KG1 (cell line): ENCODE measurements at places on chromosomes 11 and 22.

DNA sequence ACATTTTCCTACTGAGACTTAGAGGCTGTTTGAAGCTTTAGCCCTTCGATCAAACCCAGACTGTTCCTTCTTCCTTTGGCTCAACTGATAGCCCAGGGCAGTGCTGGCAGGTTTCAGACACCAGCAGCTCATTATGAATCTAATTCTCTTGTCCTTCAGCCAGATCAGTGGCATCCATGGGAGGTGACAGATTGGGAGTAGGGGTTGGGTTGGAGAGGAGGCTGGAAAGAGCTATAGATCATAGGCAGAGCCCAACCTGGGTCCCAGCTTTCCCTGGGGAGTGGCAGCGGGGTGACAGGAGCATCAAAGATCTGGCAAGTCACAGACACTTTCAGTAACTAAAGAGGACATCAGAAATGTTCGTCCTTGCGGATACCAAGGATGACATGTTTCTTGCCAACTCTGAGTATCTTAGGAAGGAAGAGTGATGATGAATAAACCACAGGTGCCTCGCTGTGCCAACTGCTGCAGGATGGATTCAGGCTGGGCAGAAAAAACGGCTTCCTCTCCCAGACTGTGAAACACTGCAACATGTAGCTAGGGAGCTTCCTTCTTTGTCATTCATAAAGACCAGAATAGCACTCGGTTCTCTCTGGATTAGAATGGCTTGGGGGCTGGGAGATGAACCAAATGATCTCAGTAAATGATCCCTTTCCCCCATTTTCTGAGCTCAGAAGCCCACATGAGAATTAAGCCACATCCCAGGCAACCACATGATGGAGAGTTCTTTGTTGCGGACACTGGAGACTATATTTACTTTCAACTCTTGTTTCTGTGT, 19.1 kb downstream of the ABCC8 start:
- DNase-seq, result no peak

- no peak for DNase-seq
These were observed 63.7 kb downstream of the PTPRJ start for GRCh38 chr11:48043991-48044512.

GRCh38 chr11:12179019-12179418, 68.6 kb downstream of the MICAL2 start:
- no peak for DNase-seq

- no peak for DNase-seq
These were observed 85.3 kb upstream of the GAL start for GRCh38 chr11:68598816-68599653.

DNA sequence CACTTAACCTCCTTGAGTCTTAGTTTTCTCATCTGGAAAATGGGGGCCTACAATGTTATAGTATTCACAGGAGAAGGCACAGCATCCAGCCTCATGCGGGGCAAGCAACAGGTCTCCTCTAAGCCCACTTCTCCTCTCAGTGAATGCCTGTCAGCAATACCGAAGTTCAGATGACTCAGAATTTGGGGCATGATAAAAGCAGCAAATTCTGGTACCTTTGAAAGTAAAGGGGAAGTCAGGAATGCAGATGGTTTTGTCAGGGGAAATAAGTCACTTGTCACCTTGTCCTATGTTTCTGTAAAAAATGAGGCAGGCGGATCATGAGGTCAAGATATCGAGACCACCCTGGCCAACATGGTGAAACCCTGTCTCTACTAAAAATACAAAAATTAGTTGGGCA, 350.2 kb downstream of the LARGE1 start:
- DNase-seq, result no peak

DNA sequence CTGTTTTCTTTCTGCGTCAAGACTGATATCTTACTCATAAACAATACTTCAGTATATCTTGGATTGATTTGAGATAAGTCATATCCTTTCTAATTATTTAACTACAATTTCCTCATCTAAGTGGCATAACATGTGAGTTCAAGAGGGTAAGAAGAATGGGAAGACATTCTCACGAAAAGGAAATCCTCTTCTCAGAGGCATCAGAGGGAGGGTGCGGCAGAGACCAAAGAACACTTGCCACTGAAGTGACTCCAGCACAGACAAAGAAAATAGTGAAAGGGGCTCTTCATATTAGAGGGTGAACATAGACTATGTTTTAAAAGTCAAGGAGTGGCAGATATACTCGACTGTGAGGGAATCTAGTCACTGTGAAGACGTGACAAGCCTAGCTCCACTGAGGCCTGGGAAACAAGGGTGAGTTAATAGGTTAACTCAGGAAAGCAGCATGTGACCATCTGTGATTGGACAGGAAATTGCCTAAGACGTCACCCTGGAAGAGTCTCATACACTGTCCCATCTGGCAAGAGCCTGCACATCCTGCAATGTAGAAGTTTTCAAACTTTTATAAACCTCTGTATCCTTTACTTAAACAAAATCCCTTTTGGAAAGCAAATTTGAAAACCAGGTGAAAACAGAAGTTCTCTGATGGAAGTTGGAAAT, 1.9 kb upstream of the MMP1 start:
- no peak for DNase-seq

- no peak for DNase-seq
These were observed 11.2 kb upstream of the MIAT start for GRCh38 chr22:26646158-26646557.

GRCh38 chr11:7635137-7635536, 38.2 kb downstream of the CYB5R2 start:
- DNase-seq, result no peak

DNA sequence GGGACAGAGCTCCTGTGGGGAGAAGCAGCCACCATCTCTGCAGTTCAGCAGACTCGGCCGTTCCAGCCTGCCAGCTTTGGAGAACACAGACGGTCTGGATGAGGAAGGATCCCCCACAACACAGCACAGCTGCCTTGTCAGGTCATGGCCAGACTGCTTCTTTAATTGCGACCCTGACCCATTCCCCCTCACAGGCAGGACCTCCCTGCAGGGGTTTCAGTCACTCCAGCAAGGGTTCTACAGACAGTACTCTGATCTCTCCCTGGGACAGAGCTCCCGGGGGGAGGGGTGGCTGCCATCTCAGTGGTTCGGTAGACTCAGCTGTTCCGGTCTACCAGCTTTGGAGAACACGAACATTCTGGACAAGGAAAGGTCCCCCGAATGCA, 173.5 kb downstream of the TTC28 start:
- no peak for DNase-seq

- no peak for DNase-seq
These were observed 96.2 kb downstream of the PDE2A start for GRCh38 chr11:72578051-72578450.

GRCh38 chr11:120068114-120068573, 69.8 kb downstream of the TRIM29 start:
- DNase-seq, result no peak

DNA sequence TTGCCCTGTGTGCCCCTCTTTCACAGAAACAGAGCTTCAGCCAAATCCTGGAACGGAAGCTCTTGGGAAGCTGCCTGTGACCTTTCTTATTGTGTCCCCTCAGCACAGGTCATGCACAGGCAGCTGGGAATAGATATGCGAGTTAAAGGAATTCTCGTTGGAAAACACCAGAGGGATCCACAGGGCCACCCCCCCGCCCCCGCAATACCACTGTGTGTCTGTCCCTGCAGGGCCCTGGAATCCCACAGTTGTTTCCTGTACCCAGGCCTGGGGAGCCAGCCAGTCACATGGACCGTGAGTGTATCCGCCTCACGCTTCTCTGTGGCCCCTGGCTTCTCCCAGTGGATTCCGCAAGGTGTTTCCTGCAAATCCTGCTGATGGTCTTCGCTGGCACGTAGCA, 29.0 kb downstream of the TIMP3 start:
- DNase-seq, result no peak

DNA sequence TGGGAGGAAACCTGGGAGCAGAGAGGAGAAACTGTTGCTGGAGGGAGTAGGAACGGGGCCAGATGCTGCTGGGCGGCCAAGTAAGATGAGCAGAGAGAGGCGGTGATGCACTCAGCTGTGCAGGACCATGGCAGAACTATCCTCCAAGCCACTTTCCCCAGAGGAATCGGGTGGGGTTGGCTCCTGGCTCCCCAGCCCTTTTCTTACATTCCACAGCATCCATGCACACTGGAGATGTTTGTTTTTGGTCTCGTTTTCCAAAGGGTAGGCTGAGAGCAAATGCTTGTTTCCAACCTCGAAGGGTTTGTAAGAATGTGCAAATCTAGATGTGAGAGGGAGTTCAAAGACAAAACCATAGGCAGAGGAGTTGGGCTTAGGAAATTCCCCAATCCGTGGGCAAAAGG, 73.2 kb downstream of the DBX1 start:
- no peak for DNase-seq

DNA sequence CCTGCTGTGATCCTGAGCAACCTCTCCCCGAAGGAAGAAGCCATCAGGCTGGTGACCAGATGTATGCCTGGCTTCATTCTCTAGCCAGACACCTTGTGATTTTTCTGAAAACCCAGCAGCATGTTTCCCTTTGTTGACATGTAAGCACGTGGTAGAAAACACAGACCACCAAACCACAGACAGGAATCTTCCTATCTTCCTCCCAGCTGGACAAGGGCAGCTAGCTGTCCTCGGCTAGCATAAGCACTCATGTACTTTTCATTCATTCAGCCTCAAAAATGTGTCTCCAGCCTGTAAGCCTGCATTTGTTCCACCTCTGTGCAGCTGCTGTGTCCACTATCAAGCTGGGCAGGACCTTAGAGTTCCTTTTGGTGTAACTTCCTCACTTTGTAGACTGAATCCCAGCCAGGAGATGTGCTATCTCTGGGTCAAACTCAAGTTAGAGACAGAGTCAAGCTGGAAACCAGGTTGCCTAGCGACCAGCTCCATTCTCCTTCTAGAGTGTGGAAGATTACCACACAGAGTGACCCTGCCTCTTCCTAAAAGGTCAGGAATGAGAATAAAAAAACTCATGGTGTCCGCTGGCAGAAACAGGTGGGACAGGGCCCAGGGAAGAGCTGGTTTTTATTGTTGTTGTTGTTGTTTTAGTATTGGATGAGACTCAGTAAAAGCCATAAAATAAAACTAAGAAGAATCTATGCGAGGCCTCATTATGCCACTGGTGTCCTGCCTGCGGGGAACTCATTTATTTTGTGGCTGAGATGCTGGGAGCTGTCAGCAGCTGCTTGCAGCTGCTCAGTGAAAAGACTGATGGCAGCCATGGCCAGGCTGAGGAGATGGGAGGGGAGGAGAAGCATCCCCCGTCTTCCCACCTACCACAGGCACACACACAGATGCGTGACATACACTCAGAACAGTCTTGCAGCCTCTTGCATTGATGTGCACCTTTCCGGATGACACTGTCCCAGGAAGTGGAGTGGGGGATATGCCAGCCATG, 7.4 kb upstream of the CLMP start:
- DNase-seq, result no peak

- no peak for DNase-seq
These were observed 2.4 kb upstream of the WT1 start for GRCh38 chr11:32437495-32438345.
